Hematopoietic multipotent progenitor cell treated with erythropoietin and hydrocortisone succinate and interleukin-3 and kit ligand, for 17 days (in vitro differentiated cells): ENCODE measurements at places on chromosomes 11 and 22.

DNA sequence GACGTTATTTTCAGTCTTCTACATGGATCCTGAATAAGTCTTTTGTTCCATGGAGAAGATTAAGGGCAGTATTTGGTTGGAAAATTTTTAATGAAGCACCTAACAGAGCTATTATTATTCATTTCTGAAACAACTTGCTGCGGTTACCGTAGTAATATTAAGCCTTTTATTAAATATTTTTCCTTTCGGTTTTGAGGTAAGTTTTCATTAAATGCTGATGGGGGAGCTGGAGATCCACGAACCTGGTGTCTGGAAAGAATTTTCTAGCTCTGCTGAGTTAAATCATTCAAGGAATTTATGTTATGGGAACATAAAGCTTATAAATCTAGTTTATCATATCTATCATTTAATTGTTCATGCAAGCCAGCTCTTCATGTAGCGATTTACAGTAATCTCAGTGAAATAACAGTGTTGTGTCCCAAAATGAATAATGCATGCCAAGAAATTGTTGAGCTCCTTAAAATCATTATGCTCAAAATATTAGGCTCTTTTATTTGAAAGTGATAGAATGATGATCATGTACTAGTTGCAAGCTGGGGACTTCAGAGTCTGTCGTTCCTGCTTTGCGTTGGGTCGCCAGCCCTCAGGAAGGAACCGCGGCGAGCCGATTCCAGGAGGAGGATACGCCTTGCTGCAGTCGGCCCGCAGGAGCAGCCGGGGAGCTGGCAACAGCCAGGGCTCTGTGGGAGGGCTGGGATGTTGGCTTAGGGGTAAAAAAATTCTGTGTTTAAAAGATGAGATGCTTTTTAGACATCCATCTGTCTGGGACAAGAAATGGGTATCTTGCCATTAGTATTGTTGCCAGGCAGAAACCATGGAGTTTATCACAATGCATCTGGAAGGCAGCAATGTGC is 83.1 kb downstream of the TBC1D22A start:
- DNase-seq, result no peak

DNA sequence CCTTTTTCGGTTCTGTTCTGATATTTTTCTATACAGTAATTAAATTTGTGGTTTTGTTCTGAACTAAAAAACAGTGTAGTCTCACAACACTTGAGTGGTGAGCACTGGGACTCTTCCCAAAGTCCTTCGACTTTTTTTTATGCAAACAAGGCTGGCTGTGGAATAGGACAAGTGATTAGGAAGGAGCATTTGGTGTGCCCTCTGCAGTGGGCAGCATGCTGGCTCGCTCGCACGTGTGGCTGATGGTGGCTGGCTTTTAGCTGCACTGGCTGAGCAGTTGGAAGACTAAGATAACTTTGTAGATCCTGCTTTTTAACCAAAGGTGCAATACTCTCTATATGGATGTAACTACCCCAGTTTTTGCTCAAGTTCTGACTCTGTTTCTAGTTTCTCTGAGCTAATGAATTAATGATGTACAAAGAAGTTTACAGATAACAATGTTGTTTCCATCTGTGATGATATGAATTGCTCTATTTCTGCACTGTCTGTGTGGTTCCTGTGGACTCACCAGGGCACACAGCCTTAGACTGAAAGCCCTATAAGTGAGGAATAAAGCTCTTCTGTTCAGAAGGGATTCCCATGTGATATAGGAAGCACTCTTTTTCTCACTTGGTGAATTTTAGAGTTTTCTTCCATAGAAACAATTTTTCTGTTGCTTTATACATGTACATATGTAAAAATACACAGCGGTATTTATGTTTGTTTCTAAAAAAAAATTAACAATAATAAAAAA is 143.1 kb upstream of the RASSF10 start:
- no peak for DNase-seq

DNA sequence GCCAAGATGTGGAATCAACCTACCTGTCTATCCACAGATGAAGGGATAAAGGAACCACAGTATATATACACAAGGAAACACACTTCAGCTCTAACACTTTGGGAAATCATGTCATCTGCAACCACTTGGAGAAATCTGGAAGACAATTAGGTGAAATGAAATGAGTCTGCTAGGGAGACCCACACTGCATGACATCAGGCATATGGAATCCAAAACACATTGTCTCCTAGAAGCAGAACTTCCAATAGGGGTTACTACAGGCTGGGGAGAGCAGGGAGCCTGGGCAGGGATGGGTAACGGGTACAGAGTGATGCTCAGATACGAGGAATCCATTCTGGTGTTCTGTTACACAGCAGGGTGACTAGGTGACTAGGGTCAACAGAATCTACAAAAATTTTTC is 18.3 kb downstream of the RGL4 start:
- no peak for DNase-seq

GRCh38 chr11:23755769-23756168 is 741.1 kb upstream of the LUZP2 start:
- DNase-seq, result no peak

- no peak for DNase-seq
Measured at GRCh38 chr11:204587-205109, 2.6 kb downstream of the BET1L start.

DNA sequence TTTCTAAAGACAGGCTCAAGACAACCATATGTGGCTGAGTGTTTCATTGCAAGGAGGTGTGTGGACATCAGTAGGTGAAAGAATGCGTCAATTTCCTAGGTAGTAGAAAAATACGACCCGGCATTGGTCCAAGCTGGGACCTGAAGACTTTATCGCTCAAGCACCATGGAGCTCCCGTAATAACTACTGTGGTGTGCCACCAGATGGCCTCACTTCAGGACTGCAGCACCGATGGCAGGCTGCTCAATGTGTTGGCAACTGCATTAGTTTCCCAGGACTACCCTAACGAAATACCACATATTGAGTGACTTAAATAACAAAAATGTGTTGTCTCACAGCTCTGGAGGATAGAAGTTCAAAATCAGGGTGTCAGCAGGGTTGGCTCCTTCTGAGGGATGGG is 72.4 kb upstream of the FAT3 start:
- DNase-seq, result no peak

GRCh38 chr11:78224906-78225420 is 36.2 kb downstream of the USP35 start:
- DNase-seq, result no peak

DNA sequence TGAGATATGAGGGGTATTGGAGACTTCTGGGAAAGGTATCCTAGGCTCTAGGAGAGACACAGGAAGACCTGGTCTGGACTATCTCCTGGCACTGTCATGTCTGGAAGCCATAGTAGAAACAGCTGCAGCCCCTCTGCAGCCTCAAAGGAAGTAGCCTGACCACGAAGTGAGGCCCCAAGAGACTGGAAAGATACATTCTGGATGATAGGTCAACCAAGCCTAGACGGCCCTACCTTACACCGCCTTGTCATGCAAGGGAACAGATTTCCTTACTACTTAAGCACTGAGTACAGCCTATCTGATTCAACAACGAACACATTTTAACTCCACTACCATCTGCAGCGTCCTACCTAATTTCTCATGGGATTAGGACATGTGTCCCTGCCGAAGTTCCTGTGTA is 31.1 kb downstream of the UQCR10 start:
- no peak for DNase-seq

DNA sequence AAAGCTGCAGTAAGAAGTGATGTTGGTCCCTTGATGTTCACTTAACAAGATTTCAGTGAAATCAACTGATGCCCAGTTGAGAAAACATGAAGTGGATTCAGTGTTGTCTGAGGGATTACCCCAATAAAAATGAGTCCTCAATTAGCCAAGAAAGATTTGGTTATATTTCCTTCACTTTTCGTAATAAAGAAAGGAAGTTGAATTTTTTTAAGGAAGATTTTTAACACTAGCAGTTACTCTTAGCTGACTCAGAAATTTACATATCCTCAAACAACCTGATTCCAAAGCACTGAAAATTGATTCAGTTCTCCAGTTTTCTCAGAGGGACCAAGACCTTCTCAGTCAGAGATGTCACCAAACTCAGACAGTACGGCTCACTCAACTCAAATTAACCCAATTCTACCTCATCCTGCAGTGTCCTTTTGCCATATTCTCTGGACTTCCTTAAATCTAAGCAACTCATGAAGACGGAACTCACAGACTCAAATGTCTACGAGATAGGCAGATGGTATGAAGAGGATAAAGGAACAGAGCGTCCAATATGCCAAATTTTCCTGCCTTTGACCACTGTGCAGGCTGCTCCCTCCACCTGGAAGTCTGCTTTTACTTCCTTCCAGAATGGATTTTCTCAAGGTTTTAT is 22.8 kb downstream of the SLC5A4 start:
- no peak for DNase-seq

DNA sequence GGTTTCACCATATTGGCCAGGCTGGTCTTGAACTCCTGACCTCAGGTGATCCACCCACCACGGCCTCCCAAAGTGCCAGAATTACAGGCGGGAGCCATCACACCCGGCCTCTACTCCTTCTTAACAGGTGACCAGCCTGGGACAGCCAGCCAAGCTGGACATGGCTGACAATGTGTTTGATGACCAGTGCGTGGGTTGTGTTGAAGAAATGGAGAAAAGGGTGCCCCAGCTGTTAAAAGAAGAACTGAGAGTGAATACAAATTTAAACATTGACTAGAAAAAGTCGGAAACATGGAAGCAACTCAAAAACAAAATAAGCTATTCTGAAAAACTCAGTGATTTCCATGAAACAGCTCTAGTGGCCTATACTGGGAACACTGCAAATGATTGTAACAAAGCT is 86.5 kb upstream of the CLPB start:
- DNase-seq, result no peak

- DNase-seq, result peak; percentile 10
Measured at GRCh38 chr11:36507824-36508489, 2.1 kb downstream of the TRAF6 start.

GRCh38 chr11:108931168-108931567 is 266.3 kb downstream of the DDX10 start:
- DNase-seq, result no peak

- no peak for DNase-seq
Measured at GRCh38 chr22:40567626-40568328, 68.7 kb downstream of the MRTFA start.

- DNase-seq, result no peak
Measured at GRCh38 chr11:64728757-64729365, 5.9 kb upstream of the NRXN2 start.

GRCh38 chr11:75155570-75156422 is 4.9 kb downstream of the SLCO2B1 start:
- DNase-seq, result no peak

- DNase-seq, result peak; percentile 71
Measured at GRCh38 chr22:27885977-27886842, 32.8 kb downstream of the PITPNB start.

GRCh38 chr22:17950651-17951214 is 73.6 kb downstream of the MICAL3 start:
- no peak for DNase-seq

DNA sequence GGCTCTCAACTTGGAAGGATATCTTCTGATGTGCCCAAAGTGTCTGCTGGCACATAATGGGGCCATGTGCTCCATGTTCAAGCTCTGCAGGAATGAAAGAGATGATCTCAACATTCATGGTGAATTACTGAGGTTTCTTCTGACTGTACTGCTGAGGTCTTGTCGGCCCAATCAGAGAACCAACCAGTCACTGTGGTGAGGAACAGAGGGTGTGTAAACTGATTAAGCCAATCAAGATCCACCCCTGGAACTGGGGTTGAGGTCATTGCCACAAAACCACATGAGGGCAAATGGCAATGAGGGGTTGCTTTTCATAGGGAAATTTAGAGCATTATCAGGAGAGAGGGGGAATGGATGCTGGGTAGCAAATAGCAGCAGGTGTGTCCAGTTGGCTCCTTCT is 152.3 kb upstream of the RAG2 start:
- no peak for DNase-seq

DNA sequence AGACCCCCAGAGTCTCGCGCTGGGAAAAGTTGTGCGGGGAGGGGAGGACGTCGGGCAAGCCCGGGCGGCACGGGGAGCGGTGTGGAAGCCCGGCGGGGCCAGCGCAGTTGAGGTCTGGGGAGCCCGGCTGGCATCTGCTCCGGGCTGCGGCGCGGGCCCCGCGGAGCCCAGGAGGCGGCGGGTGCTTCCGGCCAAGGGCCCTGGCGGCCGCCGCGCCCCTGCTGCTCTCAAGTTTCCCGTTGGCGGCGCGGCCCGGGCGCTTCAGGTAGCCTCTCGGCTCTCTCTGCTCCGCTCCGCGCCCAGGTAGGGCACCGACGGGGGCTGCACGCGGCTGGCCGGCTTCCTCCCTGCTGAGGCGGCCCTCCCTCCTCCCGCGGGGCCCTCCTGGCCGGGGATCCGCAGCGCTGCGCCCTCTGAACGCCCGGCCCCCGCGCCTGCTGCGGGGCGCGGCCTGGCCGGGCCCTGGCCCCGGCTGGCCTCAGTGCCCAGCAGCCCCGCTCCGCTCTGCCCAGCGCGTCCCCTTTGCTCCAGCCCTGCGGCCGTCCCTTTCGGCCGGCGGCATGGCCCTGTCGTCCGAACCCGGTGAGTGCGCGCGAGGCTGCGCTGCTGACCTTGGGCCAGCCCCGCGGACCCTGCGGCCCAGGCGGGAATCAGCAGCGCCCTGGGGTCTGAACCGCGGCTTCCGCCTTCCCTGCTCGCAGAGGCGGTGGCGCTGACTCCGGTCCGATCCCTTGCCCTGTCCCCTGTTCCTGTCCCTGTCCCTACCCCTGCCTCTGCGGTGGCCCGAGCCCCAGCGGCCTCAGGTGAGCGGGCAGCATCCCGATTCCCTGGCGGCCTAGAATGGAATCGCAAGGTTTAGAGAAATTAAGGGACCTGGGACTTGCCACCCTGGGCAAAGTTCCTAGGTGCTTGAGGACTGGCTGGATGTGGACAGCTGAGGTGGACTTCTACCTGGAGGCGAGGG is 4.3 kb upstream of the AMPD3 start:
- DNase-seq, result peak; percentile 52

DNA sequence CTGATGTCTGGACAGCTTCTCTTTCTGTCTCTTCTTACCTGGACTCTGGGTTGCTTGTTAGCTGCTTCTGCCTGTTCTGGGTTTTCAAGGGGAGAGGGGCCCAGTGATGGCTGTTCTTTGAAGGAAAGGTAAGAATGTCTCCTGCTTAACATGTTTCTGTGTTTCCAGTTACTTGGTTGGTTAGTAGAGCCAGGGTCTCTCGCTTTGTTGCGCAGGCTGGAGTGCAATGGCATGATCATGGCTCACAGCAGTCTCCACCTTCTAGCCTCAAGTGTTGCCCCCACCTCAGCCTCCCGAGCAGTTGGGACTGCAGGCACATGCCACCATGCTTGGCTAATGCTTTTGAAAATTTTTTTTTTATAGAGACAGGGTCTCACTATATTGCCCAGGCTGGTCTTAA is 126.6 kb downstream of the BCR start:
- no peak for DNase-seq

- DNase-seq, result no peak
Measured at GRCh38 chr11:8089791-8090510, 8.9 kb downstream of the TUB start.
